Activated CD4-positive, alpha-beta T cell treated with anti-CD3 and anti-CD28 coated beads for 1 hour (primary cell): ENCODE measurements at places on chromosomes 1 and 21.

DNA sequence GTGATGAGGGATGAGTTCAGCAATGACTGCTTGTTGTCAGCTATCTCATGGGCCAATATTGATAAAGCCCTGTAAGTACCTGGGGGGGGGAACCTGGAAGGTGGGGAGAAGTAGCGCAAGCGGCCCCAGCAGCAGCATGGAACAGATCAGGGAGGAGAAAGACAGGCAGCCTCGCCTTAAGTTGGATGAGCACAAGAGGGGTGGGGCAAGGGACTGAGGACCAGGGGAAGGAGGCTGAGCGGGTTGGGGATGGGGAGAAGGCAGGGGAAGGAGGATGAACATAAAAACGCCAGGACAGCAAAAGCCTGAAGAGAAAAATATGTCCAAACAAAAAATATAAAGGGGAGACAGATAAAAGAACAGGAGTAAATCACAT, 70.6 kb downstream of the ALG14 start:
- DNase-seq = no peak

DNA sequence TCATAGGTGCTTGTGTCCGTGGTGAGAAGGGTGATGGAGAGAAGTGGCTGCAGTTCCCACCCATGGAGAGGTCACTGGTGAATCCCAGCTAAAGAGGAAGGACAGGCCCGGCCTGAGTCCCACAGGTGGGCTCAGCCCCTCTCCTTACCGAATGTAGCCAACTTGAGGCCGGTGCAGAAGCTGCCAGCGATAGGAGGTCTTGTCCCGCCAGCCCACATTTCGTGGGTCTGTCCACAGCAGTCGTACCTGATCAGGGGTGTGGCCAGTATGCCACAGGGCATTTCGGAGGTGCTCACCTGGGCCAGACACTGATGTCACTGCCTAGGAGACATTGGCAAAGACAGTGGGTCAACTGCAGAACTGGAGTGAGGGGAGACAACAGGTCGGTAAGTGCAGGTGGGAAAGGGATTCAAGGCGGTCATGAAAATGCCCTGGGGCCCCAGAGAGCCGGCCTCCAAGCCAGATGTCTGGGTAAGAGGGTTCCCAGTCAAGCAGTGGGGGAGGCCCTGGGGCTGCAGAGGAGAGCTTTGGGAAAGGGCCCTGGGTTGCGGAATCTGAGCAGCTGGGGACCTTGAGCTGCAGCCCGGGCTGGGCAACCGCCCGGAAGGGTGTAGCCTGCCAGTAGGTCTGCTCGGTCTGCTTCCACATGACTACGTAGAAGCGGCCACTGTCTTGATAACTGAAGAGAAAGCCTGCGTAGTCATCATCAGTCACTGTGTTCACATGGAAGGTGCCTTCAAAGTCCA, 10.6 kb downstream of the THBS3 start:
- DNase-seq = no peak

GRCh38 chr1:37888022-37888700, 28.8 kb upstream of the MTF1 start:
- DNase-seq = no peak

DNA sequence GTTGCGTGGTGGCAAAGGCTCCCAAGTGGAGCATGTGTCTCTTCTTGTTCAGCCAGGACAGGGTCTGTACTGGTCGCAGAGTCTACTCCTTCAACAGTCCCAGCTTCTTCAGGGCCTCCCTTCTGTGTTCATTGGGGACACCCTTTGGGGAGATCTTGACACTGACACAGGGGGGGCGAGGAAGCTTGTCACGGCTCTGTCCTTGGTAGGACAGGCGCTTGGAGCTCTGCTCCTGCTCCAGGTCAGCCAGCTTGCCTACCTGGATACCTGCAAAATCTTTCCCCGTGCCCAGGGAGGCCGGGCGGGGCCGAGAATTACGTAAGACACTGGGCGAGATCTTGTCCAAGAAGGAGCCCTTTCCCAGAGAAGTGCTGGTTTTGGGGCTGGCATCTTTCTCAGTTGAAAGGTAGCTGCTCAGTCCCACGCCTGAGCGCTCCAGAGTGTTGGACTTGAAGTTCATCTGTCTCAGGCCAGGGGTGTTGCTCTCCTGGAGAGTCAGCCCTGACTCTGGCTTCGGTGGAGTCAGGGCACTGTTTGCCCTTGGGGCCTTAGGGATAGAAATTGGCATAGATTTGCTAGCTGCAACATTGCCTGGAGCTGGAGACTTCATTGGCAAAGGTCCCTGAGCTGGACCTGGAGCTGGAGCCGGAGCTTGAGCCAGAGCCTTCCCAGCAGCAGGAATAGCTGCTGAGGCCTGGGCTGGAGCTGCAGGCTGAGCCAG, 10.5 kb downstream of the C1orf116 start:
- DNase-seq = no peak

DNA sequence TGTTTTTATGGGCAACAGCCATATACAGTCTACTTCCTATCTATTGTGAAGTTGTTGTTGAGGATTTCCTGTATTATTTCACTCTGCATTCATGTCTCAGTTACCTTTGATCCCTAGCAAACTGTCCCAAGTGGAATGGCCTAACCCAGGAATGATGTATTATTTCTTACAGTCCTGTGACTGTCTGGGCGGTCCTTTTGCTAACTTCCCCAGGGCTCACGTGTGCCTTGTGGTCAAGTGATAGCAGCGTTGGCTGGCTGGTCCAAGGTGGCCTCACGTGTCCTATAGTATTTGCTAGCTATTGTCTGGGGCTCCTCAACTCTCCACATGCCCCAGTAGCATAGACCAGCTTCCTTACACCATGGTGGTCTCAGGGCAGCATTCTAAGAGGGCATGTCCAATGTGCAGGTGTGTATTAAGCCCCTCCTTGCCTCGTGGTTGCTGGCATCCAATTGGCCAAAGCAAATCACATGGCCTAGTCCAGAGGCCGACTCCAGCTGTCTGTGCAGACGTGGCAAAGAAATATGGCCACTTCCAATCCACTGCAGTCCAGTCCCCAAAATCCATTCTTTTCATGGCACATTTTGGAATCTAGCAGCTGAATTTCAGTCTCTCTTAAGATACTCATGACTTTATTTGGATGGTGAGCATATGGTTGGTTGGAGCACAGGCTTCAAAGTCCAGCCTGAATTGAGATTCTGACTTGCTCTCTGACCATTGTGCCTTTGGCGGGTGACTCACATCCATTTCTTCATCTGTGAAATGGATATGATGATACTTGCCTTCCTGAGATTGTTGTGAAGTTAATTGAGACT, 94.1 kb downstream of the GALNT2 start:
- no peak for DNase-seq

- DNase-seq = no peak
These were observed 234.5 kb upstream of the C1orf105 start for GRCh38 chr1:172185996-172186395.

- no peak for DNase-seq
These were observed 26.4 kb downstream of the DENND2D start for GRCh38 chr1:111174070-111174469.

DNA sequence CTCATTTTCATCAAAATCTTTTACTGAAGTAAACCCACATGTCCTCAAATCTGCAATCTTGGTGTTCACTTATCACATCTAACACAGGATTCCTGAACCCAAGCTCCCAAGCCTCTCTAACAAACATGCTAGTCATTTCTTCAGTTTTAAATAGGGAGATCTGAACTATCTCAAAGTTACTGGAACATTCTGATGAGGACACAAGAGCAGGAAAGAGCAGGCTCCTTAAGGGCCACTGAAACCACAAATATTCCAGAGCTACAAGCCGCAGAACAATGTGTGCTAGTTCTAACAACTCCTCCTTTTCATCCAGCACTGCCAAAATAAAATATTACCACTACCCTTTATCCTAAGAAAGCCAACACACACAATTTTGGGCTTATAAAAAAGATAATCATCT, 38.9 kb downstream of the WARS2 start:
- no peak for DNase-seq

- no peak for DNase-seq
These were observed 5.5 kb downstream of the LCE1B start for GRCh38 chr1:152817309-152817708.

- no peak for DNase-seq
These were observed 8.7 kb upstream of the CD34 start for GRCh38 chr1:207919523-207920170.

DNA sequence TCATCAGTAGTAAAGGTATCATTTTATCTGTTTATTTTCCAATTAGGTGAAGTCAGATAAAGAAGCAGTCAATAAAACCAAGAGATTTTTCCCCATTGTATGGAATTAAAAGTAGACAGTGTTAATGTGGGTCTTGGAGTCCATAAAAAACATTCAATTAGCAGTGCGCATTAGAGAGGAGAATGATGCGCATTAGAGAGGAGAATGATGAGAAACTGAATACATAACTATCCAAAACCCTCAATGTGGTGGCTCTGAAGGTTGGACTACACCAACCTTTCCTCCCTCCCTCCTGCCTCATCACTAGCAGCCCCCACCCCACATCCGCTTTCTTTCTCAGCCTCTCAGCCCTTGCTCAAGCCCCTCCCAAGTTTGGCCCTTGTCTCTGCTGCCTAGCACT, 99.5 kb downstream of the DAB1 start:
- no peak for DNase-seq

- peak; percentile 74 for DNase-seq
These were observed 6.6 kb downstream of the LIN28A start for GRCh38 chr1:26417111-26417759.

DNA sequence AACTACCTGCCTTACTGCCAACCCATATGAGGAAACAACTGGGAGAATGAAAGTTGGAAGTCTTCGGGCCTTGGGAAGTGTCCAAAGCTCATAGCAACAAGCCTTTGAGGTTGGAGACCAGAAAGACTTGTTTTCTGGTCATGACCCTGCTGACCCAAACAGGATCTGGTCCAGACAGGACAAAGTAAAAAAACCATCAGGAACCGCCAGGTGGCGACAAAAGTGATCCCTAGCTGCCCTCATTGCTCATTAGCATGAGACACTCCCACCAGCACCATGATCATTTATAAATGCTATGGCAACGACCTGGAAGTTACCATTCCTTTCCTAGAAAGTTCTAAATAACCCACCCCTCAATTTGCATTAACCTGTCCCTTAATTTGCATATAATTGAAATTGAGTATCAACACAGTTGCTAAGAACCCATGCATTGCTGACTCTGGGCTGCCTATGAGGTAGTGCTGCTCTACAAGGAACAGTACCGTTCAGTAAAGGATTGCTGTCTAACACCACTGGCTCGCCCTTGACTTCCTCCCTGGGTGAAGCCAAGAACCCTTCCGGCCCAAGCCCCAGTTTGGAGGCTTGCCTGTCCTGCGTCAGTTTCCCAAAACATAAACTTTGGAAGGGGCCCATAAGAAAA, 89.0 kb downstream of the URB2 start:
- no peak for DNase-seq

DNA sequence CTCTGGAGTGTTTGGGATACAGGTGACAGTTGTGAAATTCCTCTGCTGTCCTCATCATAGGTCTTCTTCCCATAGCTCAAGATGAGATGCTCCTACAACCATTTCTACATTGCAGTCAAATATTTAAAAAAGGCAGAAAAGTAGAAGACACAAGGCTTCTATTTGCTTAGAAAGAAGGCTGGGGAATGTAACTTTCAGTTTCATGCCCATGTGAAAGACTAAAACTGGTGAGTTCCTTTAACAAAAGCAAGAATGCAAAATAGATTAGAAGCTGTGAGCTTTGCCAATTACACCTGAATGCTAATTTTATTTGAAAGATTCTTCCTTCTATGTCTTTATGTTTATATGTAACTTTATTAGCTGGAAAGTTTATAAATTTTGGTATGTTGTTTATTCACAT, 1682.7 kb downstream of the BRINP3 start:
- no peak for DNase-seq

- no peak for DNase-seq
These were observed 14.2 kb upstream of the NIBAN1 start for GRCh38 chr1:184988506-184988905.

DNA sequence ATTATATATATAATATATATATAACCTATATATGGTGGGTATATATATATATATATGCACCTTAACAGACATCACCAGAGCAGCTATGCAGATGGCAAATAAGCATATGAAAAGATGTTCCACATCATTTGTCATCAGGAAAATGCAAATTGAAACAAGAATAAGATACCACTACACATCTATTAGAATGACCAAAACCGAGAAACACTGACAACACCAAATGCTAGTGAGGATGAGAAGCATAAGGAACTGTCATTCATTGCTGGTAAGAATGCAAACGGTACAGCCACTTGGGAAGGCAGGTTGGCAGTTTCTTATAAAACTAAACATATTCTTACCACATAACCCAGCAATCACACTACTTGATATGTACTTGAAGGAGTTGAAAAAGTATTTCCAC, 219.8 kb upstream of the PRMT6 start:
- DNase-seq = no peak

DNA sequence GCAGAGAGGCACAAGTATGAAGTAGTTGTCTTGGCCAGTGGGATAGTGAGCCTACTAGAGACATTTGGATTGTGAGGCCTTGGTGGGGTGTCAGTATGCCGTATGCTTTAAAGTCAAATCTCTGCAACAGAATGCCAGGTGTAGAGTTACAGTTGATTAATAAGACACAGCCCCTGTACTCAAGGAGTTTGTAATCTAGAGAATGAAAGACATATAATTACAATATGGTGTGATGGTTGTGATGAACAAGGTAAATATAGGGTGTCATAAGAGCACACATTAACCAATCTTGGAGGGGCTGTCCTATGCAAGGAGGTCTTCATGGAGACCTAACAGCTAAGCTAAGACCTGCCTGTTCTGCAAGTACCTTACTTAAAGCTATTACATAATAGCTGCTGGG, 113.1 kb downstream of the ATF6 start:
- DNase-seq = no peak

GRCh38 chr1:204579681-204580080, 63.5 kb downstream of the MDM4 start:
- no peak for DNase-seq

DNA sequence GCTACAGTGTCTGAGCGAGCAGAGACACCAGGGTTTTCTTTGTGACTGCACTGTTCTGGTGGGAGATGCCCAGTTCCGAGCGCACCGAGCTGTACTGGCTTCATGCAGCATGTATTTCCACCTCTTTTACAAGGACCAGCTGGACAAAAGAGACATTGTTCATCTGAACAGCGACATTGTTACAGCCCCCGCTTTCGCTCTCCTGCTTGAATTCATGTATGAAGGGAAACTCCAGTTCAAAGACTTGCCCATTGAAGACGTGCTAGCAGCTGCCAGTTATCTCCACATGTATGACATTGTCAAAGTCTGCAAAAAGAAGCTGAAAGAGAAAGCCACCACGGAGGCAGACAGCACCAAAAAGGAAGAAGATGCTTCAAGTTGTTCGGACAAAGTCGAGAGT, 2.7 kb downstream of the ZBTB18 start:
- DNase-seq = no peak
